Activated naive CD4-positive, alpha-beta T cell (primary cell): ENCODE measurements at places on chromosomes 4 and X.

- DNase-seq: no peak
Measured at GRCh38 chr4:159296061-159296460, 193.2 kb downstream of the RAPGEF2 start.

DNA sequence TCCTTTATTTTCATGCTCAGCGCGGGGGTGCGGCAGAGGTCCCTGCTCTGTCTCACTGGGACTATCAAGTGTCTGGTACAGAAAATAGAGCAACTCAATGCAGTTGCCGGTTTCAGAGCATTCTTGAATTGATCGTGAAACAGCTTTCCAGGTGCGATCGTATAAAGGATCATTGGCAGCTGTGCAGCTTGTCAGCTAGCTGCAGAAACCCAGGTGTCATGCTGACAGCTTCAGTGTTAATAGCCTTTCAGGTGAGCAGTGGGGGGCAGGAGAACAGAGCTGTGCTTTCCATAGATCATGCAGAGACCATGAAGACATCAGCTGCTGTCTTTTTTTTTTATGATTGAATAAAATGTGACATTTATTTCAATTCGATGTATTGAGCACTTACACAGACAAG lies 583.9 kb downstream of the NLGN4X start:
- DNase-seq: no peak

DNA sequence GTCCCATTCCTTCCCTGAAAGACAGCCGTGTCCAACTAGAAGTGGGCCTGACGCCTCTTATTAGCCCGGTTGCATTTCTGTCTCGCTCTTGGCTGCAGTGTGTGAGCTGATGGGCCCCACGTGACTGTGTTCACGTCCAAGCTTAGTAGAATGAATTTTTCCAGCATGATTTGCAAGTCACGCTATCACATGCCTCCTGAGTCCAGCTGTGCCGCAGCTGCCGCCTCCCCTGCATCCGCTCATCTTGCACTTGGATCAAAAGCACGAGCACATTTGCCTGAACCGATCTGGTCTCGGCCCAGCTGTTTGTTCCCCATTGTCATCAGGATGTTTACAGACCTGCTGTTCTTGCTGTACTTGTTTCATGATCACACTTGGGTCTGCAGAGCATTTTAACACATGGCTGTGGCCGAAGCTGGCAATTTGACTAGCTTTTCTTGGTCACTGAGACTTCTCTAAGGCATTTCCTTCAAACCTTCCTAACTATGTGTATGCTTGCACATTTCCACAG lies 126.5 kb downstream of the KIT start:
- no peak for DNase-seq

- no peak for DNase-seq
Measured at GRCh38 chr4:68658672-68659071, 11.8 kb downstream of the UGT2B15 start.

DNA sequence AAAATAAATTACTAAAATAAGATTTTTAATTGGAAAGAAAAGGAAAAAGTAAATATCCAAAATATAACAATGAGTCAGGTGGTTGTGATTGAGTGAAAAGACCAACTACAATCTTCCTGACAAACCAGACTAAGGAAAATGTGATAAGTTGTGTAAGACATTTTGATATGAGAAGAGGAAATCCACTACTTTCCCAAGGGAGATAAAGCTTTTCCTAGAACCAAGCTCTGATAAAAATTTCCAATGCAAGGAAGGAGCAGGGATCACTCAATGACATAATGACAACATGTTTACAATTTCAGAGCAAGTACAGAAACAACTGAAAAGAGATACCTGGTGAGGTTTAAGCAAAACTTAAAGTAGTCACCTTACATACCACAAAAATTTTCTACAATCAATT lies 305.1 kb upstream of the RASGEF1B start:
- no peak for DNase-seq

DNA sequence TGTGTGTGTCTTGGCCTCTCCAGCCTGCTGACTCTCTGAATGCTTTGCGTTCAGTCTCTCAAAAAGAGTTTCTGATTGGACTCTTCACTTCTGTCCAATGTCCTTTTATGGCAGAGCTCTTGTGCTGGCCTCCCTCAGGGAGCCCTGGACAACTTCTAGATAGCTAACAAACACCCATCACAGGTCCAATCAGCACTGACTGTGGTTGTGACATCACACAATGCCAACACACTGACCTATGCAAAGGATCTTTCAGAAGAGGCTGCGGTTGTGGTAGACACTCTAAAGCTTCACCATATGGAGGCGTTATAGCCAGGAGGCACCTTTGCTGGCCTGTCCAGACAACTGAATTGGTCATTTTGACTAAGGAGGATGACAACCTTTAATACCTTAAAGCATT lies 53.8 kb upstream of the LSM6 start:
- DNase-seq: no peak

- DNase-seq: no peak
Measured at GRCh38 chr4:169236873-169237626, 33.7 kb downstream of the SH3RF1 start.

DNA sequence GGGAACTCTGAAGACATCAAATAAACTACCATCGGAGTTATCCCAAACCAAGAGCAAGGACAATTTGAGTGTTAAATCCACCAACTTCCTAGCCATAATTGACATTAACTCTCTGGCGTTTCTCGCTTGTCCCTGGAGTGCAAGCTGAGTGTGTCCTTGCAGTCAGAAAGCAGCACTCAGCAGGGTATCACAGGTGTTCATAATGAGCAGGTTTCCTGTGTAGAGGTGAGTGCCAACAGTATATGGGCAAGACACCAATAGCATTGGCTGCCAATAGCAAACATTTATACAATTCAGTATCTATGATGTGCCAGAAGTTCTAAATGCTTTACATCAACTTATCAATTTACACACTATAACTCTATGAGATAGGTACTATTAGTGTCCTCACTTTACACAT lies 11.2 kb downstream of the BLTP1 start:
- no peak for DNase-seq

- DNase-seq: no peak
Measured at GRCh38 chr4:47835494-47835893, 2.4 kb downstream of the CORIN start.

GRCh38 chr4:8585186-8585585 lies 5.0 kb downstream of the GPR78 start:
- no peak for DNase-seq

- DNase-seq: no peak
Measured at GRCh38 chr4:96599752-96600151, 759.9 kb downstream of the PDHA2 start.

GRCh38 chrX:1076871-1077651 lies 135.4 kb downstream of the CRLF2 start:
- no peak for DNase-seq

- no peak for DNase-seq
Measured at GRCh38 chr4:35506161-35506560, 738.2 kb downstream of the ARAP2 start.
